Esophagus muscularis mucosa (tissue), 4 donors: ENCODE measurements at places on chromosomes 12 and 14. TPM values are rescaled to one million over a fixed set of nuclear protein-coding genes. Genes with fewer than 3 reads are reported as not detected.

Gene DIO3
- total RNA-seq = 1.7 TPM

- no peak for DNase-seq
Observed at GRCh38 chr12:54988402-54989054, 4.0 kb upstream of the TESPA1 start.

Gene GPR68
- total RNA-seq = 1.3 TPM

DNA sequence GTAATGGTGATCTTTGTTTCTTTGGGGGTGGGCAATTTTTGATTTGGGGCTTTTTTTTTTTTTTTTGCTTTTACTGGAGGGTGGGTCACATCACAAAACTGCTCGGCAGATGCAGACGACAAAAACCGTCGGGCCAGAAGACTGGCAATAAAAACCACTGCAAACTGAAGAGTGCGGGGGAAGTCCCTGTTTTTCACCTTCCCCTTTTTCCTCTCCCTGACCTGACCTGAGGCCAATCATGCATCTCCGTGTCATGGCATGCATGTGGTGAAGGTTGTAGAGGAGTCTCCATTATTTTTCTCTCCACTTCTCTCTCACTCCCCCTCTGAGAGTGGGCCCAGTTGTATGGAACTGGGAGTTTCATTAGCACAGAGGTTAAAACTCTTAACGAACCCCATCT lies 57.5 kb downstream of the AP5M1 start:
- no peak for DNase-seq

DNA sequence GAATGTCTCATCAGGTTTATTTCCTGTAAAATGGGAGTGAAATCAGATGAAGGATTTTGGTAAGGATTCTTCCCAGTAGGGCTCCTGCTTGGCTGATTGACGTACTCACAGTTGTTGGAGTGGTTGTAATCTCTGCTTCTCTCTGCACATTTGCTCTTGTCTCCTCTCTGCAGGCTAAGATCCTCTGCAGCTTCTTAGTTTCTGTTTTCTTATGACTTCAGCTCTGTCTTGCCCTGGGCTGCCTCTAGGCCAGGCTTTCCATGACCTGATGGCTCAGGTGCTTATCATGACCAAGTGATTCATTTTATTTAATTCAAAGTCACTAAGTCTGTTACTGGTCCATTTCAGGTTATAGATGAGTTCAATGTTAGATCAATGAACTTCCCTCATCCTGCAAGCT lies 394.5 kb upstream of the DDHD1 start:
- DNase-seq = no peak

DNA sequence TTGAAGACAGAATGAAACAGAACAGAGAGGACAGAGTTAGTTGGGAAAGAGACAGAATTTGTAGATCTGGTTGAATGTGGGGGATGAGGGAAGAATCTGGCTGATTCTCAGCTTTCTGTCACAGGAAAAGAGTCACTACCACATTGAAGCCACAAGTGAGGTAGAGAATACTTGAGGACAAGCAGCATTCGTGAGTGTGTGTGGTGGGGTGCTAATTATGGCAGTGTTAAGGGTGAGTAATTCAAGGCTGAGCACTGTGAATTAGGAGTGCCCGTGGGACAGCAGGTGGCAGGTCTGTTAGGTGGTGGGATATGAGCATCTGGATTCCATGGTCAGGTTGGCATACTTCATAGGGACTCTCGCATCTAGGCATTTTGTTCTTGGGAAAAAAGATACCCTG lies 347.4 kb upstream of the PRICKLE1 start:
- no peak for DNase-seq

- no peak for DNase-seq
Observed at GRCh38 chr12:6903722-6904121, 900 bp upstream of the LRRC23 start.

Gene VWF
- 367 TPM for total RNA-seq

Gene STAC3
- total RNA-seq = 1.7 TPM

DNA sequence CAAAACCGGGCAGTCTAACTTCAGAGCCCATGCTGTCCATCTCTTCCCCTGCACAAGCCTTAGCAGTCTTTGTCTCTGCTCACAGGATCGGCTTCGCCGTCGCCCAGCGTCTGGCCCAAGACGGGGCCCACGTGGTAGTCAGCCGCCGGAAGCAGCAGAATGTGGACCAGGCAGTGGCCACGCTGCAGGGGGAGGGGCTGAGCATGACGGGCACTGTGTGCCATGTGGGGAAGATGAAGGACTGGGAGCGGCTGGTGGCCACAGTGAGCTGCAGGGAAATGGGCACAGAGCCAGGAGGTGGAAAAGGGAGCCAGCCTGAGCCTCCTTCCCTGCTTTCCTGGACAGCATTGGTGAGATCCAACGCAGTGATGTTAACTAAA lies 14.2 kb upstream of the CARMIL3 start:
- no peak for DNase-seq

GRCh38 chr14:97699026-97699425 lies 901.8 kb downstream of the VRK1 start:
- no peak for DNase-seq

DNA sequence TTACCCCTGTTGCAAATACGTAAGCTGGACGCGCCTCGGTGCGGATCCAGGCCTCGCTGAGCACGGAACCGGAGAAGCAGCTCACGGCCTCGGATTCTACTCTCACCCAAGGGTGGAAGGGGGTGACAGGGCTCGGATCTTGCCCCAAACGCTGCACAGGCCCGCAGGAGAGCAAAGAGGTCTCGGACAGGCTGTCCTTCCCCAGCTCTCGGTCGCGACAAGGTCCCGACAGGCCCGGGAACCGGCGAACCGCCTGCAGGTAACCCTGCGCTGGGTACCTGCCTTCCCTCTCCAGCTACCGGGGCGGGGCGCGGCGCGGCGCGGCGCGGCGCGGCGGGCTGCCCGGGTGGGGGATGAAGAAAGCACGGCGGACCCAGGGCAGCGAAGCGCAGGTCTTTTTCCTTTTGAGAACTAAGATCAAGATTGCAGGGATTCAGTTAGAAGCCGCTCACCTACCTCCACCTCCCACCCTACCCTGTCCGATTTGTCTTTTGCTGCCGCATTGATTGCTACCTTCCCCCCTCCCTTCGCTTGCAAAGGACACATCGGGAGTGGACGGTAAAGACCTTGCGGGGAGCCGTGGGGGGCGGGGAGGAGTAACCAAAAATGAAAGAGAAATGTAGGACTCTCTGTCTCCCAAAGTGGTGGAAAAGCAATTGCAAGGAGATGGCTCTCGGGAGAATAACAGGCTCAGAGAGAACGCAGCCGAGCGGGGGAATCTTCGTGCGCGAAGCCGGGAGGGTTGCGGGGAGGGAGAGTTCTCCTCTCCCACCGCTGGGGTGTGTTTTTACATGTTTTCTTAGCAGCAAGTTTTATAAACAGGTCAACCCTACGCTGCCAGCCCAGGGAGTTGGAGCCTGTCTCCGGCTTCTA lies 8.4 kb upstream of the TBX3 start:
- no peak for DNase-seq

GRCh38 chr14:62673014-62673755 lies 372.1 kb downstream of the KCNH5 start:
- DNase-seq = no peak

Gene CD27
- total RNA-seq = not detected

GRCh38 chr12:30725739-30726138 lies 29.0 kb downstream of the CAPRIN2 start:
- DNase-seq = no peak

Gene GUCY2C
- total RNA-seq = not detected

GRCh38 chr12:115109863-115110262 lies 425.9 kb upstream of the TBX3 start:
- DNase-seq = no peak

Gene ASIC1
- 2.4 TPM for total RNA-seq

Gene FITM1
- not detected for total RNA-seq

DNA sequence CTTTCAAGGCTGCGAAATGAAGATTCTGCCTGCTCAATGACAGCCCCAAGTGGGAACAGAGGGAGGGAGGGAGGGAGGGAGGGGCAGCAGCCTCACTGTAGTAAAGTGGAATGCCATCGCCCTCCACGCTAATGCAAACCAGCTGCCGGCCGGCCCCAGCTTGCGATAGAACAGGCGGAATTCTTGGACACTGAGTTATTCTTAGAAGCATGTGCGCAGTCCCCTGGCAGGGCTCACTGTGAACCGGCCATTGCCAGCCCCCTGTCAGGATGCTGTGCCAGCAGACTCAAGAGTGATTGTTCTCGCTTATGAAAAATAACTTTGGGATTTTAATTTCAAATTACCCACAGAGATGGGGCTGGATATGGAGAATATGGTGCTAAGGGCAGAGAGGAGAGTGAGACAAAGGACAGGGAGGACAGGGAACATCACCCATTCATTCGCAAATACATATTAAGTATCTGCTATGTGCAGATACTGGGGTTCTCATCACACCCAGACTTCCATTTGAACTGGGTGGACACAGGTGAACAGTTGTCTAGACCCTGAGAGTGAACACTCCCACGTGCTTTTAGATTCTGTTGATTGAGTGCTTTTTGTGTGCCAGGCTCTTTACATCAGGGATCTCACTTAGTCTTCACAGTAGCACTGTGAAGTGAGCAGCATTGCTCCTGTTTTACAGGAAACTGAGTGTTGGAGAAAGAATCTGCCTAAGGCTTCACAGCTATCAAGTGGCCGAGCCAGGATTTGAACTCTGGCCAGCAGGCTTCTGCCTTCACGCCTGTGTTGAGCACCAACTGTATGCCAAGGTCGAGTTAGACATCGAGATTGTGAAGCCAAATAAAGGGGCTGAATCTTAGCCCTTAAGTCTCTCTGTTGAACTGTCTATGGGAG lies 192.9 kb downstream of the C12orf75 start:
- peak; percentile 94 for DNase-seq

- no peak for DNase-seq
Observed at GRCh38 chr12:121579190-121579791, 1.5 kb downstream of the KDM2B start.

DNA sequence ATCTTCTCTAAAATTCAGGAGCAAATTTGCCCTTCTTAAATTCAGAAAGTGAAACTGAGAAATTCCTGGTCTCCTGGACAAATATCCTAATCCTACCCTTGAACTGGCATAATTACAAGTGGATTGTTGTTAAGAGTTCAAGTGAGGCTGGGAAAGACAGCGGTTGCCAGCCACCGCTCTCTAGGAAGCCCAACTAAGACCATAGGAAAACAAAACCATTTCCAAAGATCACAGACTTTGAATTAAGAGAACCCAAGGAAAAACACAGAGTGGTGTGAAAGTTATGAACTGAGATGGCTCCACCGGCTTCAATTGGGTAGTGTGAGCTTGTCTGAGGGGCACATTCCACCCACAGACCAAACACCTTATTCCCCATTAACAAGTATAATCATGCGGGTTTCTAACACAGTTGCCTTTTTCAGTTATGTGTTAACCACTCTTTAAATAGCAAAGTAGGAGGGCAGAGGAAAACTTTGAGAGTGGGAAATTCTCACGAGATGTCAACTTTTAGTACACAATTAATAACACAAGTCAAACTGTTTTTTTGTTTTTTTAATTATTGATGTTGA lies 1628.8 kb upstream of the SEL1L start:
- no peak for DNase-seq

Gene FCF1
- total RNA-seq = 22.5 TPM

- no peak for DNase-seq
Observed at GRCh38 chr14:21255385-21256101, 13.7 kb downstream of the HNRNPC start.

DNA sequence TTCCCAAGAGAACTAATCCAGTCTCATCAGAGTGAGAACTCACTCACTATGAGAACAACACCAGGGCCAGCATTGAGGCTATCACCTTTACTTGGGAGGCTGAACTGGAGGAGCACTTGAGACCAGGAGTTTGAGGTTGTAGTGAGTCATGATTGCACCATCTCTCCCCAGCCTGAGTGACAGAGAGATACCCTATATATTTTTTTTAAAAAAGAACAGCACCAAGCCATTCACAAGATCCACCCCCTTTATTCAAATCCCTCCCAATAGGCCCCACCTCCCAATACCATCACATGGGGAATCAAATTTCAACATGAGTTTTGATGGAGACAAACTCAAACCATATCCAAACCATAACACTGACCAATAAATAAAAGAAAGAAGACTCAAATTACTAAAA lies 3.7 kb upstream of the TMX1 start:
- no peak for DNase-seq

DNA sequence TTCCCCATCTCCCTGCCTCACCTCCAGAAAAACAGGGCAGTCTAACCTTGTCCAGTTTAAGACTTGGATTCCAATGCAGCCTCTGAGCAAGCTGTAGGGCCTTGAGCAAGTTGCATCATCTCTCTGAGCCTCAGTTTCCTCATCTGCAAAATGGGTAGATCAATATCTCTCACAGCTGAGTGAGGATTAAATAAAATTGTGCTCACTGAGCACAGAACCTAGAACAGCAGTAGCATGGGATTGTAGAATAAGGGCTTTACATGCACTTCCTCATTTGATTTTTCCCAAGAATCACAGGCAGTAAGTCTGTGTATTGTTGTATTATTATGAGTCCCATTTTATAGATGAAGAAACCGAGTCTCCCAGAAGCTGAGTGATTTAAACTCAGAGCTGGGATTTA lies 2.0 kb downstream of the DTX1 start:
- no peak for DNase-seq

- no peak for DNase-seq
Observed at GRCh38 chr14:23056145-23056955, 970 bp downstream of the CDH24 start.

DNA sequence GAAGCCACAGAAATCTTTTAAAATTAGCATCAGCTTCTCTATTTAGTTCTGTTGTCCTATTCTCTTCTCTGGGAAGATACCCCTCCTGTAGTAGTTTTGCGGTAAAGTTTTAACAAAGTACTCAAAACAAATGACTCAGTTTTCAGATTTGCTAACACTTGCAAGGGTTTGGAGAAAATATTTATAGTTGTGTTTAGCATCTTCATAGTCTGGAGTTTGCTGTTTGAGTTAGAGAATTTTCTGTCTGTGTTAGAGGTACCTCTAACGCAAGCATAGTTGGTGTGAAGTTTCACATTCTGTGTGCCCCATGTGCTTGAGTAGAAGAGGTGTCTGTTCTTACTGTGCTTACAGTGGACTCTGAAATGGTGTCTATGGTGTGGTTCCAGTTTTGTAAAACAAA lies 36.0 kb downstream of the ANKRD9 start:
- DNase-seq = no peak

GRCh38 chr14:91374879-91375702 lies 42.5 kb downstream of the CCDC88C start:
- no peak for DNase-seq

DNA sequence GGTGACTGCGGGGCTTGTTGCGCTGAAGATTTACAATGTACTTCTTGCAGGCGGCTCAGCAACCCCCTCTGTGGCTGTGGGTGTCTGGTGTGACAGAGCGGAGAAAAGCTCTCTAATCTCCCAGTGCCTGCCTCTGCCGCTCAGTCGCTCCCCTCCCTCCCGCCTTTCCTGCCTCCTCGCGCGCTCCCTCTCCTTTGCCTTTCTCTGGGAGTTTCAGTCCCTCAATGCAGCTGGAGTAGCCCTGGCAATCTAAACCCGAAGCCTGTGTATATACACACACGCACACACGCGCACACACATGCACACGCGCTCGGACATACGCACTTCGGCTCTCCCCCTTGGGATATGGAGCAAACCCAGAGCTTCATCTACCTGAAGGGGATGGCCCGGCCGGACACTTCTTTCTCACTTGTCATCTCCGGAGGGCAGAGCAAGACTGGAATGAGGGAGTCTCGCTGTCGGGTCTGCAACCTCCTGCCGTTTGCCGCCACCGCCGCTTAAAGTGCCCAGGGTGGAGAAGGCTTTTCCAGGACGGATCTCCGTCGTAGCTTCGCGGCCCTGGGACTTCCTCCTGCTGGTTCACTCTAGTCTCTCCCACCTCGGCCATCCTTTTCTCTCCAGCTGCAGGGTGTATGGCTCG lies 599 bp upstream of the TRHDE start:
- no peak for DNase-seq

- no peak for DNase-seq
Observed at GRCh38 chr12:120886199-120887018, 17.7 kb downstream of the SPPL3 start.
